ENCODE measurements at places on chromosomes 1 and 21.

GRCh38 chr1:2961081-2961480 is 60.2 kb upstream of the ACTRT2 start:
- no peak for DNase-seq

GRCh38 chr1:56197946-56198345 is 381.4 kb downstream of the PLPP3 start:
- no peak for DNase-seq

DNA sequence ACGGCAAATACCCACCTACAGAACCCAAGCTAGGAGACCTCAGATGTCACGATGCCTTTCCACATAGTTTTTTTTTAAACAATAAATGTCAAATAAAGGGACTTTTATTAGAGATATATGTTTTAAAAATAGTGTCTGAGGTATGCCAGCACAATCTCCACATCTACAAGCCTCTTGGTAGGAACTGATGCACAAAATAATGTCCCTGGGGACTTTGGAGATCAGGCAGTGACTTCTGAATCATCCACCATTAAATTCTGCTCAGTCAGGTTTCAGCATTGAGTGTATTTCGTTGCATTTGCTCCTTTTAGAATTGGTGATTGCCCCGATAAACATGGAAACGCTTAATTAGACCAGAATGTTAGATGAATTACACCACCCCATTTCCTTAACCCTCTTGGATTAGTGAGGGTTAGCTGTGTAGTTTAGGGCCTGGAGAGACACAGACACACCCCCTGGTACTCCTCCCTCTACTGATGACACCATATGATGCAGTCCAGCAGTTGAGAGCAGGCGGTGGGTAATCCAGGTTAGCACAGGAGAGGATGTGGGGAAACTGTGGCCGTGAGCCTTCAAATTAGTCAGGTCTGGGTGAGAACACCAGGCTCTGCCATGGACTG is 33.6 kb downstream of the LGR6 start:
- DNase-seq = no peak

DNA sequence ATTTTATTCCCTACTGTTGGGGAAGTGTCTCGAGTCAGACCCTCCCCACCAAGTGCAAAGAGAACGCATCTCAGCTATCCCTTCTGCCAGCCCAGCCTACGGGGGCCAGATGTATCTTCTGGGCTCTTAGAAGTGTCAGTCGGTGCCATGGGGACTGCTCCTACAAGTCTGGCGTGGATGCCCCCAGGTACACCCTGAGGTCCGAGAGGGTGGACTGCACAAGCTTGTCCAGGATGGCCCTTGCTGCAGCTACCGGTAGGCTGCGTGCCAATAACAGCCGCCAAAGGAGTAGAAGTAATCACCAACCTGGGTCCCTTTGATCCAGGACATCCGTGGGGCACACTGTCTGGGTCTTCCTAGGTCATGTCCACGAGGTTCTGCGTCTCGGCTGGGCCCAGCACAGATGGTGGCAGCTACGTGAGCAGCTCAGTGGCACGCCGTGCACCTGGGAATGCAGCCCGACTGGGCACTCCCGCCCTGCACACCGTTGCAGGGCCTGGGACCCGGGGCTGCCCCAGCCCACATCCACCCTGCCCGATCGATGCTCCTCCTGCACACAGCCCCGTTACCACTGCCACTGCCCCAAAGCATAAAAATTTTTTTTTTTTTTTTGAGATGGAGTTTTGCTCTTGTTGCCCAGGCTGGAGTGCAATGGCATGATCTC is 8.8 kb upstream of the SSU72 start:
- no peak for DNase-seq

GRCh38 chr1:180633057-180634056 is 1.5 kb downstream of the XPR1 start:
- DNase-seq = no peak

DNA sequence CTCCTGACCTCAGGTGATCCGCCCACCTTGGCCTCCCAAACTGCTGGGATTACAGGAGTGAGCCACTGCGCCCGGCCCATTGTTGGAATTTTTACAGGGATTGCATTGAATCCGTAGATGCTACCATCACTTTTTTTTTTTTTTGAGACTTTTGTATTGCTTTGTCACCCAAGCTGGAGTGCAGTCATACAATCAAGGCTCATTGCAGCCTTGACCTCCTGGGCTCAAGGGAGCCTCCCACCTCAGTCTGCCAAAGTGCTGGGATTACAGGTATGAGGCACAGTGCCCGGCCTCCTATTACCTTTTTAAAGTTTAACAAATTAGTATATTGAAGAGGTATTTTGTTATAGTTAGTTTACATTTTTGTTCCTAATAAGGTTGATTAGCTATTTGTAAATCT is 62.2 kb upstream of the SLC45A1 start:
- DNase-seq = no peak

GRCh38 chr1:220339581-220339980 is 67.3 kb upstream of the RAB3GAP2 start:
- DNase-seq = no peak

GRCh38 chr1:95233737-95234500 is at the start of gene RWDD3:
Gene RWDD3, plus strand, starts transcription at chr1:95234210. Its CDS starts 21 bp downstream, at chr1:95234231.
- DNase-seq = peak; percentile 83

- no peak for DNase-seq
Measured at GRCh38 chr1:223031733-223032601, 111.1 kb downstream of the TLR5 start.

- no peak for DNase-seq
Measured at GRCh38 chr1:90919190-90919719, 102.6 kb downstream of the ZNF644 start.

DNA sequence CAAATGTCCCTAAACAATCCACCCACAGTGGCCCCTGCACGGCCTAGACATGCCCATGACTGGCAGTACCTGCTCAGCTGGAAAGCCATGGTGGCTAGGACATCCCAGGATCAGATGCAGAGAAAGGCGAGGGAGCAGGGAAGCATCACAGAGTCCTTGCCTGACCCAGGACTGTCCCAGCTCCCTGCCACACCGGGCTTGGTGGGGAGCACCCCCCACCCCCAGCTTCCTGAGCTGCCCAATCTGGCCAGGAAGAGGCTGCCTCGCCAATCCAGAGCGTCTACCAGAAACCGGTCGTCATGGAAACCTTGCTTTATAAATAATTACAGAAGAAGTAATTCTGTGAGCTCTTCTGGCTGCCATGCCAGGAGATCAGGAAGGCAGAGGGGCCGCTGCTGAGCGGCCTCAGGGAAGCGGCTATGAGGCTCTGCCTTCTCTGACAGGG is 34.8 kb downstream of the ACOT7 start:
- no peak for DNase-seq

DNA sequence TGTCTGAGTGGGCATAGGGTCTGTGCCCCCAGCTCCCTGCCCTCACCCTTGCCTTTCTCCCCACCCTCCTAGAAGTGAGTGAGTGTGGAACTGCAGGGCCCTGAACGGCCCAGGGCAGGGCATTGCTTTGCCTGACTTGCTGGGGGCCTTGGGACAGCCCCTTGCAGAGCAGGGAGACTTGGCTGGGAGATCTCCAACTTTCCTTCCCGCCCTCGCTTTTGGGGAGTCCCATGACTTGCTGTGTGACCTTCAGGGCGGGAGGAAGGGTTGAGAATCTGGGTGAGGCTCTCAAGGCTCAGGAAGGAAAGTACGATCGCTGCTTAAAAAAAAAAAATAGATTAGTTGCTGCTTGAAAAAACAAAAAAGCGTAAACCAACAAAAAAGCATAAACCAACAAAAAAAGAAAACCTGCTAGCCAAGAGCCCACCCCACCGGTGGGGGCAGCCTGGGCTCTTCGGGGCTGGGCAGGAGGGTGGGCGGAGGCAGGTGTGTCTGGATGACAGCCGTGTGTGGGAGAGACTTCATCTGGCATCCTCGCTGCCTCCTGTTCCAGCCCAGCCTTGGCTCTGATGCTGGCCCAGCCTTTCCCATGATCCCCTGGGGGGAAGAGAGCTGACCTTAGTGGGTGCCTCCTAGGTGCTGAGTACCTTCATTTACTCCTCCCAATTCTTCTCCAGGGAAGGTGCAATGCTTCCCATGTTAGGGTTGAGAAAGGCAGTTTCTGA is 6.5 kb downstream of the NBL1 start:
- no peak for DNase-seq

- DNase-seq = no peak
Measured at GRCh38 chr1:175309996-175310395, 117.4 kb upstream of the KIAA0040 start.

- no peak for DNase-seq
Measured at GRCh38 chr1:214857716-214858115, 224.8 kb upstream of the KCNK2 start.

- DNase-seq = no peak
Measured at GRCh38 chr1:193309936-193310475, 123.6 kb upstream of the B3GALT2 start.

Measured in stimulated activated CD8-positive, alpha-beta memory T cell treated with anti-CD3 and anti-CD28 coated beads, Interleukin-4, amount 100 ng/mL, for 4 hours (primary cell).